ENCODE measurements at places on chromosomes 13 and 19.

DNA sequence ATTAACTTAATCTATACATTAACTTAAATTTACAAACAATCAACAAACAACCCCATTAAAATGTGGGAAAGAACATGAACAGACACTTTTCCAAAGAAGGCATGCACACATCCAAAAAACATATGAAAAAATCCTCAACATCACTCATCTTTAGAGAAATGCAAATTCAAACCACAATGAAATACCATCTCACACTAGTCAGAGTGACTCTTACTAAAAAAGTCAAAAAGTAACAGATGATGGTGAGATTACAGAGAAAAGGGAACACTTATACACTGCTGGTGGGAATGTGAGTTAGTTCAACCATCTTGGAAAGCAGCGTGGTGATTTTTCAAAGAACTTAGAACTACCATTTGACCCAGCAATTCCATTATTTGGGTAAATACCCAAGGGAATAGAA, 759.2 kb upstream of the SLITRK1 start:
- DNase-seq, result no peak

GRCh38 chr19:44698492-44699201, at the start of gene CEACAM16:
Gene CEACAM16 (plus strand): TSS chr19:44699151. CDS start chr19:44701457, 2,306 bp downstream.
- no peak for DNase-seq

- DNase-seq, result no peak
These were observed 18.8 kb downstream of the MTRF1 start for GRCh38 chr13:41244556-41244955.

- DNase-seq, result no peak
These were observed 10.2 kb upstream of the N4BP2L2 start for GRCh38 chr13:32548837-32549236.

GRCh38 chr19:41166944-41167804, 25.8 kb upstream of the CYP2S1 start:
- DNase-seq, result no peak

GRCh38 chr19:11232555-11232954, 6.9 kb upstream of the ANGPTL8 start:
- DNase-seq, result no peak

DNA sequence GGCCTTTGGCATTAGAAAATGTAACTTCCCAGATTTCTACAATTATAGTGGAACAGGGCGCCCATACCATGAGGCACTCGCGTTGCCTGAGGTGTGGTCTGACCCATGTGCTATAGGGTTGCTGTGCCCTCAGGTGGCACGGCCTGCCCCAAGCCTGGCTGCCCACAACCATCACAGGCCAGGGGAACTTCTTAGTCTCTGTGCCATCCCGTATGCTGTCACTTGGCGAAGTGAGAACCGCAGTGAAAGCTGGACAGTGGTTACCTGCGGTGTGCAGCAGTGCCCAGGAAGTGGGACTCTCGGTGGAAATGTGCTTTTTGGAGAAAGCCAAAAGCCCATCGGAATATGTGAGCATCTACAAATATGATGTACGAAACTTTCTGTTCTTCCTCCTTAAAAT, 88.2 kb upstream of the GPR183 start:
- no peak for DNase-seq

DNA sequence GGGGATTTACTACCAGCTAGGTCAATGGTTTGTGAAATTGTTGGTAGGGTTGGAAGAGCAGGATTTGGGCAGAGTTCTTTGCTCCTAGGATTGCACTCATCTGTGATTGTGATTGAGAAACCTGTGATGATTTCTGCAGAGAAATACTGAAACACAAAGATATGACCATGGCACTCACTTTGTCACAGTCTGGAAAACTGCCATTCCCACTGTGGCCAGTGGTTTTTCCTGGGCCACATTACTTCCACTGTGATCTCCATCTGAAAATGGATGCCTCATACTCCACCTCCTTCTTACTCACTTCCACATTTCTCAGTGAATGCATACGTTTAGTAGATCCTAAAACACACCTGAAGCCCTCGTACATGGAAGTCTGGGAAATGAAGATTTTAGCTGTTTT, 593.2 kb downstream of the LMO7 start:
- DNase-seq, result no peak

DNA sequence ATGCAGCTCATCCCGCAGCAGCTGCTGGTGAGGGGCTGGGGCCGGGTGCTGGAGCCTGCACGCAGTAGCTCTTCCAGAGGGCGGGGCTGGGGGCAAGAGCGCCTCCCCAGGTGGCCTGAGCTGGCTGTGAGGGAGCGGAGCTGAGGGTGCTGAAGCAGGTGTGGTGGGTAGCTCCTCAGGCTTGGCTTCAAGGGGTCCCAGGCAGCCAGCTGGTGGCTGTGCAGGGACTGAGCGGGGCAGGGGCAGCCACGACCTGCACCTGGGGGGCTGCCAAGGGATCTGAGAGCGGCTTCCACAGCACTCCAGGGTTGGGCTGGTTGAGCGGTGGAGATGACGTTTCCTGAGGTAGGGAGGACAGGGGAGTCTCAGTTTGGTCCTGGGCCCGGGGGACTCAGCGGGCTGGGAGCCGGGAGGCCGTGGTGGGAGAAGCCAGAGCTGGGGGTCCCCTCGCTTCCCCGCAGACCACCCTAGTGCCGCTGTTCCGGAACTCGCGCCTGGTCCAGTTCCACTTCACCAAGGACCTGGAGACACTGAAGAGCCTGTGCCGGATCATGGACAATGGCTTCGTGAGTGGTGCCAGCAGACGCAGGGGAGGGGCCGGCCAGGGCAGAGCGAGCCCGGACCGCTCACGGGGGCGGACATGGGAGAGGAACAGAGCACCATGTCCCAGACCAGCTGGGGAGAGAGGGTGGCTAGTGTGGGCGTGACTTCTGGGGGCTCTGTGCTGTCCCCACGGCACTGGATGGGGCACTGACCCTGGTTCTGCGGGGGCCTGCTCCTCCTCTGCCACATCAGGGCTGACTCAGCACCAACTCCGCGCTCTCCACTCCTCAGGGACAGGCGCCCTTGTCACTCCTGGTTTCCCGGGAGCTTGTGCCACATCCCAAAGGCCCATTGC, 7.4 kb downstream of the PTOV1 start:
- no peak for DNase-seq

GRCh38 chr13:30847650-30848307, 58.3 kb upstream of the MEDAG start:
- DNase-seq, result peak; percentile 91

- DNase-seq, result no peak
These were observed 23.4 kb upstream of the SLC7A10 start for GRCh38 chr19:33248954-33249613.

GRCh38 chr19:50478901-50479715, 2.5 kb upstream of the GARIN5A start:
- peak; percentile 49 for DNase-seq

DNA sequence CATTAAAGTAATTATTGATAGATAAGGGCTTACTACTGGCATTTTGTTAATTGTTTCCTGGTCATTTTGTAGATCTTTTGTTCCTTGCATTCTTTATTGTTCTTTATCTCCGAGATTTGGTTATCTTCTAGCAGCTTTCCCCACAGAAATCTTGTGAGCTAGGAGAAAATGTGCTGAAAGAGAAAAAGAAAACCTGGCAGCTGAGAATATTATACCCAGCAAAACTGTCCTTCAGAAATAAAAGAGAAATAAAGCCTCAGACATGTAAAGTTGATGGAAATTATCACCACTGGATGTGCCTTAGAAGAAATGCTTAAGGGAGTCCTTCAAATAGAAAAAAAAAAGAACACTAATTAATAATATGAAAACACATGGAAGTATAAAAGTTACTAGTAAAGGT, 464.9 kb upstream of the GPC6 start:
- DNase-seq, result no peak

DNA sequence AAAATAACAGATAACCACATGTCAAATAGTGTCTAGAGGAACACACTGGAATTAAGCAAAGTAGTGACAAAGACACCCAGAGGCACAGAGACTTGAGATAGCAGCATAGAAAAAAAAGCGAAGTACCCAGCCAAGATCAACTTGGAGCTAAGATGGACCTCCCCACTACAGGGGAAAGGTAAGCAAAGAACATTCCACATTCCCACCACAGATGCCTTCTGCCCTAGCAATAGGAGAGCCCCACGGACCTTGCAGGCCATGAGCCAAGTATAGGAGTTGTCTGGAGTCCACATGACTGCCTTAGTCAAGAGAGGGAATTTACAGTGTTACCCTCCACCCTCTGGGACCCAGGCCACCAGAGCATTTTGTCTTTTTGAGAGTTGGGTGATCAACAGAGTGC, 110.7 kb upstream of the SPRY2 start:
- no peak for DNase-seq

DNA sequence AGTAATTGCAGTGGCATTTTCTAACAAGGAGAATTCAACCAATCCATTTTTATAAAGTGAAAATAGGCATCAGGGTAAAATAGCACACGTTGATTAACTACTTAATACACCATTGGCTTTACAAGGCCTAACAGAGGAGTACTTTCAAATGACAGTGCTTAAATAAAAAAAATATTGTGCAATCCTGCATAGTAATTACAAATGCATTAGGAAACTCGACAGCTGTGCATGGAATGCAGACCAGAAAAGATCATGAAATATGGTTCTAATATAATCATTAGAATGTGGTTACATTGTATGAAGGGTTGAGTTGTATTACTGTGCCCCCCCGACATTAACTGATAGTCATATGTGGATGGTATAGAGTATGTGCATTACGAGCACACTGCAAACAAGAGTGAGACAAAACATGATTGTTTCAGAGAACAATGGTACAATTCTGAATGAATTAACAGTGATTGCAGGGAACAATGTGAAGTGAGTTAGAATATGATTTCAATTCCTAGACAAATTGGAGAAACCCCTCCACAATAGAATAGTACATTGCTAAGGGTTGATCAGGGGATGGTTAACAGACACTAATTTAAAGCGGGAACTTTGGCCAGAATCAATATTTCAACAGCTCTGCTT, 270.6 kb downstream of the GPC5 start:
- no peak for DNase-seq

DNA sequence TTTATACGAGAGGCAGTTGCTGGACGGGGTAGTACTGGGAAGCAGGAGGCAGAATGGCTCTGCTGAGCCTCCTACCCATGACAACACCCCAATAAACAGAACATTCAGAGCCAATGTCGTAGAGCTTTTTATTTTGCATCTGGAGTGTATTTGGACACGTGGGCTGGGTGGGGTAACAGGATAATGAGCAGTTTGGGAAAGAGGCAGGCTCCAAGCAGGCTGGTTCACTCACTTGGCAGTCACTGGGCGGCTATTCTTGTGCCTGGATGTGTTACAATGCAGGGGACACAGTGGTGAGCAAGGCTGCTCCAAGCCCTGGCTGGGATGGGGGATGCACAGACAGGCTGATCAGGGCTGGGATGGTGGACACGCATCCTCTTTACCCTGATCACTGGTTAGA, 9.5 kb downstream of the ACTMAP start:
- DNase-seq, result peak; percentile 74

DNA sequence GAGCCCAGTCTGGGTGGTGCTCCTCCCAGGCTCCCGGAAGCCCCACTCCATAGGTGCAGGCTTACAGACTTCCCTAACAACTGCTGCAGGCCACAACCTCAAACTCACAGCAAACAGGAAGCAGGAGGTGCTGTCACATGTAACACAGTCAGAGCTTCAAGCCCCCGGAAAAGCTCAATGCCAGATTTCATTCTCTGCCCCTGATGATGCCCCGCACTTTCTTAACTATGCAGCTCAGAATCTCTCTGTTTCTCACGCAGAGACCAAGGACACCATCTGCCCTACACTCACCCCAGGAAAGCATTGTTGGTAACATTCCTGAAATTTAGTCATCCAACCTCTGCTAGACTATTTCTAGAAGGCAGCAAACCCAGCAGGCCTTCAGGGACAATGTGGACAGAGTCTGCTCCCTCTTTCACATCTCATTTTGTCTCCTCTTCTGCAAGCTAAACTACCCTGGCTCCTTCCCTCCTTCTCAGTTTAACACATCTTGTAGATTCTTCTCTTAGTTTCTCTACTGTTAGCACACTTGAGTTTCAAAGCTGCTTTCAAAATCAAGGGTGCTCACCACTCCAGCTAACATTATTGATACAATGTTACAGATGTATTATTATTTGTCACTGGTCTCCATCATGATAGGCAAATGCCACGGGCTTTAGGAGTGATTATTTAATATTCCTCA, 162.5 kb downstream of the KCTD12 start:
- DNase-seq, result peak; percentile 82

DNA sequence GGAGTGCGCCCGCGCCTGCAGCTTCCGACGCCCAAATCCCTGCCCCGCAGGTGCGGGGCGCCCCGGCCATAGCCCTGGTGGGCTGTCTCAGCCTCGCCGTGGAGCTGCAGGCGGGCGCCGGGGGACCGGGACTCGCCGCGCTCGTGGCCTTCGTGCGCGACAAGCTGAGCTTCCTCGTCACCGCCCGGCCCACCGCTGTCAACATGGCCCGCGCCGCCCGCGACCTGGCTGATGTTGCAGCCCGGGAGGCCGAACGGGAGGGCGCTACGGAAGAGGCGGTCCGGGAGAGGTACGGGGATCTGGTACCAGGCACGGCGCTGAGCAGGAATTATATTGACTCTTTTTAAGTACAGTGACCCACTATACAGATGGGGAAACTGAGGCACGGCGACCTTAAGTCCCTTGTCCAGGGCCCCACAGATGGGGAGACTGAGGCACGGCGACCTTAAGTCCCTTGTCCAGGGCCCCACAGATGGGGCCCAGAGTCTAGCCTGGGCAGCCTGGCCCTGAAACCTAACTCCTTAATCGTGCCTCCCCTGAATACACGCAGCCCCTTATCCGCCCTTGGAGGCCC, 586 bp downstream of the MRI1 start:
- peak; percentile 49 for DNase-seq

DNA sequence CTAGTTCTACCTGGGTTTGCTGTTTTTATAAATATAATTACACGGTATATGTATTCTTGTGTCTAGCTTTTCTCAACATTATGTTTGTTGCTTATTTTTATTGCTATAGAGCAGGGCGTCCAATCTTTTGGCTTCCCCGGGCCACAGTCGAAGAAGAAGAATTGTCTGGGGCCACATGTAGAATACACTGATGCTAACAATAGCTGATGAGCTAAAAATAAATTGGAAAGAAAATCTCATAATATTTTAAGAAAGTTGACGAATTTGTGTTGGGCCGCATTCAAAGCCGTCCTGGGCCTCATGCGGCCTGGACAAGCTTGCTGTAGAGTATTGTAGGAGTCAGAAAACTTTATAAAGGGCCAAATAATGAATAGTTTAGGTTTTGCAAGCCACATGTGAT, 33.9 kb downstream of the GPR12 start:
- DNase-seq, result no peak

DNA sequence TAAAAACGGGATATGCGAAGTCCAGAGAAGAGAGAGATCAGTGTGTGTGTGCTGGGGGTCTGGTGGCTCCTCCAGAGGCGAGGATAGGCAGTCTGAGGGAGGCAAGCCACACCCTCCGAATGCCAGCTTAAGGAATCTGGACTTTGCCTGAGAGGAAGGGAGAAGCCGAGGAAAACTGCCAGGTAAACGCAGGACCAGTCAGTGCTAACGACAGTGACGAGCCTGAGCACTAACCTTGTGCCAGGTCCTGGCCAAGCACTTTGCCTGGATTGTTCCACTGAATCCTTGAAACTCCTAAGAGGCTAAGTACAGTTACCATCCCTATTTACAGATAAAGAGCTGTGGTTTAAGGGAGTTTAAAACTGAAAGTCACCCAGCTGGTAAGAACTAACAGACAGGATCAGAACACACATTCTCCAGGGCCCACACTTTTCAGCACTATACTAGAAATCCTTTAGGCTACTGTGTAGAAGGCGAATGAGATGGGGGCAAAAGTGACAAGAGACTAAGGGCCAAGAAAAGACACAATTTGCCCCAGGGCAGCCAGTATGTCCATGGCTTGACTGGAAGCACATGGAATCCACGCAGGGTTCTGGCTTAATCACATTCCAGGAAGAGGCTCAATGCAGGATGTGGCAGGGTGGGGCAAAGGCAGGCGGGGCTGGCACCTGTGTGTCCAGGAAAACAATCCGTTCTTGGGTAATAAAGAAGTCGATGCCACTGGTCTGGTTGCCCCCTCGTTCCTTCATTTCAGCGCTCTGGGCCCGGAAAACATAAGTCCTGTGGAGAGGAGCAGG, 15.1 kb downstream of the SMG9 start:
- no peak for DNase-seq

Measured in GM03348 (cell line).